ENCODE measurements at places on chromosomes 1 and 21.

DNA sequence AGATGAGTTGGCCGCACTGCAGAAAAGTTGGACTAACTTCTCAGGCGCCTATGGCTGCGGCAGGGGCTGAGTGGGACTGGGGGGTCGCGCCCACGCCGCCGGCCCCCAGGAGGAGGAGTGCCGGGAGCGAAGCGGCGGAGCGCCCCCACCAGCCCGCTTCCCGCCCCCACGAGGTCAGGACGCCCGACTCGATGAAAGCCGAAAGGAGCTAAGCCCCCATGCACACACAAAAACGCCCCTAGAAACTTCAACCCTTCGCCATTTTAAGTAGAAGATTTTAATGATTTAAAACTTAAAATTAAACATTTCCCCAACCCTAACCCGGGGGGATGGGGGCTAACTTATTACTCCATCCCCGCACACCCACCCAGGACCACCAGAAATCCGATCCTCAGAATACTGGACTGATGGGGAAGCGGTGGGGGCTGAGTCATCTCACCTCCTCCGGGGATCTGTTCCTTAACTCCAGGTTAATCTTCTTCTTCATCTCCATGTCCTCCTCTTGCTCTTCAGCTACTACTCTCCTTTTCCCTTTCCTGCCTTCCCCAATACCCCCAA lies 539 bp downstream of the ANP32E start:
- DNase-seq, result no peak

- no peak for DNase-seq
Measured at GRCh38 chr1:14994841-14995437, 158.6 kb upstream of the TMEM51 start.

DNA sequence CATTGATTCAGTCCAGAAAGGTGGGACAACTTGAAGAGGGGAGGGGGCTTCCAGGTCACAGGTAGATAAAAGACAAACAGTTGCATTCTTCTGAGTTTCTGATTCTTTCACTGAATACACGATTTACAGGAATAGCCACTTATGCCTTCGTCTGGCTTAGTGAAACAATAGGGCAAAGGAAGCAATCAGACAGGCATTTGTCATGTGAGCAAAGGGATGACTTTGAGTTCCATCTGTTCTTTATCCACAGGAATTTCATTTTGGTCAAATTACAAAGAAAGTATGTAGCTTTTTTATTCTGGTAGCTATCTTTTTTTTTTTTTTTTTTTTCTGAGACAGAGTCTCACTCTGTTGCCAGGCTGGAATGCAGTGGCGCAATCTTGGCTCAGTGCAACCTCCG lies 202.5 kb downstream of the TTLL7 start:
- DNase-seq, result peak; percentile 88

DNA sequence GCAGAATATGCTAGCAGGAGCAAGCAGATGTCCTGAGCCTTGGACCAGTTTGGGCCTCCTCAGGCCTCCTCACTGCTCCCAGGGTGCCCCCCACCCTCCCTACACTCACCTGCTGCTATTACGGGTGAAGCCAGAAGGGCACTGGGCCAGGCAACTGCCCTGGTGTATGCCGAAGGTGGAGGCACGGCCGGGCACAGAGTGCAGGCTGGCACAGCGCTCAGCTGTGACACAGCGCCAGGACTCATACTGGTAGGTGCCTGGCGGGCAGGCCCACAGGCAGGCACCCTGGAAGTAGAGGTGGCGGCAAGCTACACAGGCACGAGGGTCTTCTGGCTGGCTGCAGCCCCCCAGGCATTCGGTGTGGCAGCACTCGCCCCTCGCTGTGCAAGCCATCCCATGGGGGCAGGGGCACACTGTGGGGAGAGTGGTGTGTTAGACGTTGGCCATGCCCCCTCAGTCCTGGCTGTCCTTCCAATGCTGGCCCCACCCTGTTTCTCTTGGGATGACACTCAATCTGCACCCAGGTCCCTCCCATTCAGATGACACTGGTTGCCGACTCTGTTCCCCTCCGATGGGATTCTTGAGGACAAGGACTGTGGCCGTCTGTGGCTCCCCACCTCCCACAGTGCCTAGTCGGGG lies 7.0 kb downstream of the INSRR start:
- DNase-seq, result no peak

DNA sequence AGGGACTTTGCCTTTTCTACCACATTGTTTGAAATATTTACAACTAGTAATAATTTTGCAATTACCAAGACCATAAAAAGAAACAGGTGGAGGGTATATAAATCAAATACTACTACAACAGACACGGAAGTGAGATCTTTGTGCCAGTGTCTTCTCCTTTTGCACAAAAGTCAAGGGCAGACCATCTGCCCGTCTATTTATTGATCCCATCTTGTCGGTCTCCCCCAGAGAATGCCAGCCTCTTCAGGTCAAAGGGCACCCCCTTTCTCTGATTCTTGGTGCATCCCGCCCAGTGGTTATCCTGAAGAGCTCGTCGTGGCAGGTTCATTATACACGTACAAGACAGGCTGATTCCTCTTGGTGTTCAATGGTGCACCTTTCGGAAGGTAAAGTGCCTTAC lies 4.8 kb upstream of the PDE9A start:
- DNase-seq, result no peak

- DNase-seq, result peak; percentile 27
Measured at GRCh38 chr1:233704170-233704897, 90.4 kb downstream of the KCNK1 start.

GRCh38 chr1:158117854-158118704 lies 62.6 kb upstream of the CD1D start:
- DNase-seq, result peak; percentile 61

GRCh38 chr1:228226141-228226874 lies 18.5 kb downstream of the OBSCN start:
- no peak for DNase-seq

- DNase-seq, result peak; percentile 46
Measured at GRCh38 chr1:215567491-215568298, 591 bp downstream of the KCTD3 start.

- no peak for DNase-seq
Measured at GRCh38 chr21:41506005-41506594, 1.9 kb downstream of the TMPRSS2 start.

DNA sequence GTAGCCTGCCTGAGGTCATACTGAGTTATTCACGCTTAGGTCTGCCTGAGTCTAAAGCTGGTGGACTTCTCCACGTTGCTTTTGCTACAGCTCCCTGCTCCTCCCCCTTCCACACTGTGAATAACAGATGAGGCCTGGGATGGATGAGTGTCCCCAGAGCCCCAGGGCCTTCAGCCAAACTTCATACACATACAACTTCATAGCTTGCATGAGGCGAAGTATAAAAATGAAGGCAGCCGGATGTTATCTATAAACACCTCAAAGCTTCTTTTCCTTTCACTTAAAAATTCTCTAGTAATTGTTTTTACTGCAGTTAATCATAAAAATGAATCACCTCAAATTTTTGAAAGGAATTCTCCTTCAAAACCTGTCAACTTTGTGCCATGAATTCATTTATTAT lies 70.2 kb downstream of the DAB1 start:
- peak; percentile 66 for DNase-seq

DNA sequence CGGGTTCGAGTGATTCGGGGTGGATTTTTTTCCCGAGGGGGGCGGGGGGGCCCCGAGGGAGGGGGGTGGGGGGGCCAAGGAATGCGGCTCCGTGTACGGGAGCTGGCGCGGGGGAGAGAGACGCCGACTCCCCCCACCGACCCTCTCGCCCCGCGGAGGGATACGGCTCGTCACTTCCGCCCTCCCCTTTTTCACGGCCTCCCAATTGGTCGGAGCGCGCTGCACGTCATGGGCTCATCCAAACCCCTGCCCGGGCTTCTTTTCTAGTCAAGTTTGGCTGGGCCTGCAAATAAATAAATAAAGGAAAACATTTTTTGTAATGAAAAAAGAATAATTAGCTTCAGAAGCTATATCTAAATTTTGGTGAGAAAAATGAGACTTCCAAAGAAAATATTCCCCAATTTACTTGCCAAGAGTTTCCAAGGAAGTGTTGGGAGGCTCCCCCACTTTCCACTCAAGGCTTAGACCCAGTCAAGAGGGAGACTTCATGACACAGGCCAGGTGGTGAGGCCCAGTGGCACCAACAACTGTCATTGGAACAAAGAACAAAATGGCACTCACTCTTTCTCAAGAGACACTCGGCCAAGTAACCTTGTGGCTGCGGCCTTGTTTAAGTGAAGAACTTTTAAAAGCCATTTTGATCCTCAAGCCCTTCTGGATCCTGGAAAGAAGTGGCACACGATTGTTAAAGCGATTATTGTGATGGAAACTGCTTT lies at the start of gene POGZ:
Gene POGZ (minus strand): TSS at position 164 of the 716 bp plus-strand sequence. CDS start 17,290 bp downstream, outside the sequence.
- DNase-seq, result peak; percentile 98

- no peak for DNase-seq
Measured at GRCh38 chr1:236979149-236979900, 24.9 kb downstream of the MT1HL1 start.

GRCh38 chr1:18882486-18882885 lies 19.9 kb downstream of the ALDH4A1 start:
- DNase-seq, result no peak

DNA sequence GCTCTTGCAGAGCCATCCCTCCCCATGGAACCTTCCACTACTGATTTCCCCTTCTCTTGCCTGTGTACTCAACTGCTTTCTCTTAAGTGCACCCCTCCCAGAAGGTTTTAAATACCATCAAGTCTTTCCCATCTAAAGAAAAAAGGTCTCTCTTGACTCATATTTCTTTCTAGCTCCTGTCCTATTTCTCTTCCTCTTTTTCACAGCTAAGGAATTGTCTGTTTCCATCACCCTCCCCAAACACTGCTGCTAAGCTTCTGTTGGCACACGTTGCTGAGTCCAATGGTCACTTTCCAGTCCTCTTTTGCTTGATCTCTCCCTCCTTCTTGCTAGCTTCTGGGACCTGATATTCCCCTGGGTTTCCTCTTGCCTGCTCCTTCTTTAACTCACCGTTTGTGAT lies 13.3 kb upstream of the GNL2 start:
- DNase-seq, result no peak

GRCh38 chr1:218787826-218788225 lies 385.9 kb upstream of the LYPLAL1 start:
- no peak for DNase-seq
